ENCODE measurements at places on chromosomes 3 and 15.
A peak's percentile ranks its signal among the peaks of the same experiment; 100 is the strongest.

DNA sequence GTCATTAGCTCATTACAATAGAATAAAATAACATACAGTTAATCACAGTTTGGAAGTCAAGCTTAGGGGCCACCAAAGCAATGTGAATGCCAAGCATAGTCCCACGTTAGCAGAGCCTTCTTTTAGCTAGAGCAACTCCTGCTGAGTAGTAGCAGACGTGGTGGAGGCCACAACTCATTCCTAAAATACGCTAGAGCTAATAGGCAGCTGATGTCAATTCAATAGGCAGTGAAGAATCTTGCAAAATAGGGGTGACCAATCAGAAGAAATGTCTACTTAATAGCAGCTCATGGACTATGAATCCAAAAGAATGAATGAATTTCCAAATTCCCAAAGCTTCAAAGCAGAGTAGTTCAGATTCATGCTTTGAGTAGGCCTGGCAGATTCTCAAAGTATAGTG, 292.9 kb upstream of the RORA start:
- DNase-seq, result no peak

- no peak for DNase-seq
These were observed 209.9 kb upstream of the UBE2E1 start for GRCh38 chr3:23595851-23596250.

DNA sequence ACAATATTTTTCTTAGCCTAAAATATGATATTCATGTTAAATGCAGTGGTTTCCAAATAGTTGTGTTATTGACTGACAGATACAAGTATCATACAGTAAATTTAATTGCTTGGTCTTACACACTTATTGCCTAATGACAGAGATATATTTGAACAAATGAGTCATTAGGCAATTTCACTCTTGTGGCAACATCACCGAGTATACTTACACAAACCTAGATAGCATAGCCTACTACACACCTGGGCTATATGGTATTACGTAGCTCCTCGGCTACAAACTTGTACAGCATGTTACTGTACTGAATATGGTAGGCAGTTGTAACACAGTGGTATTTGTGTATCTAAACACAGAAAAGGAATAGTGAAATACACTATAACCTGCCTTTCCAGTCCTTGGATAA, 50.3 kb downstream of the SERPINI1 start:
- no peak for DNase-seq

DNA sequence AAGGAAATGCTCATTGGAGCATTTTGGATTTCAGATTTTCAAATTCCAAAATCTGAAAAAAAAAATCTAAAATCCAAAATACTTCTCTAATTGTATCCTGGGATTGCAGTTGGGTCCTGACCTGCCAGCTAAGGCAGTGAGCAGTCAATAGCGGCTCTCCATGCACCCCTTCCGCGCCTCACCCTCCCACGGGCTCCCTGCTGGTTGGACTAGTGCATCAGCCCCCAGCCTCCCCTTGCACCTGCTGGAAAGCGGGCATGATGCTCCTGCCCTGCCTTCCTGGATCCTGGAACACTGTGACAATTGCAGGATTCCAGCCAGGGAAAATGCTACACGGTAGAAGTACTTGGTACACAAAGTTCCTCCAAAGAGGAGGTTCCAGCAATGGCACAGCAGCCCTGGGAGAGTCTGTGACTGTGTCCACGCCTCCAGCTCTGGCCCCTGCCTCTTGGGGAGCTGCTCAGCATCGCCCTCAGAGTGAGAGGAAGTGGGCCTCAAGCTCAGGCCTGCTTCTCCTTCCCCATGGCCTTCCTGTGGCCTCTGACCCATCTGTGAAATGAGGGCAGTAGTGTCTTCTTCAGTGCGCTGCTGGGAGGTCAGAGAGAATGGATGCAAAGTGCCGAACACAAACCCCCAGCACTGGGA, 39.5 kb upstream of the CHRNB4 start:
- DNase-seq, result peak; percentile 22

GRCh38 chr3:37530047-37530697, 331.5 kb upstream of the CTDSPL start:
- DNase-seq, result no peak

GRCh38 chr3:14246414-14246813, 67.8 kb downstream of the LSM3 start:
- DNase-seq, result no peak

GRCh38 chr3:67015702-67016484, 17.8 kb downstream of the KBTBD8 start:
- DNase-seq, result no peak
